Activated T-cell treated with anti-CD3 and anti-CD28 coated beads for 24 hours (primary cell): ENCODE measurements at places on chromosomes 1 and 21.

GRCh38 chr1:67571406-67571805 lies 113.6 kb upstream of the GADD45A start:
- no peak for DNase-seq

- no peak for DNase-seq
Measured at GRCh38 chr1:2610036-2610959, 22.5 kb downstream of the MMEL1 start.

GRCh38 chr1:43509007-43509739 lies 21.5 kb upstream of the PTPRF start:
- no peak for DNase-seq

DNA sequence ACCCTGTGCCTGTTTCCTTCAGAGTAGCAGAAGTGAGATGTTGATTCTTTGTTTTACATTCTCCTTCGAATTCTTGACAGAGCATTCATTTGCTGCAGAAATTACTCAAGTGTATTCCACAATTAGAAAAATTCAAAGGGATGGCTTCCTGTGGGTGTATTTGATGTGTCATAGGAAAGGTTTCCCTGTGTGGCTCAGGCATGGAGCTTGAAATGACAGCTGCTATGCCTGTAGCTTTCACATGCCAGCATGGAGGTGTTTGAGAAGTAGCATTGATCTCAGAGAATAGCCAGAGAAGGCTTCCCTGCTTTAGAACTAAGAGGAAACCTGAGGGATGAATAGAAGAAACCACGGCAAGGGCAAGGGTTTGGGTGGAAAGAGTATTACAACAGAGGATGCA lies 317.2 kb upstream of the DEPDC1 start:
- no peak for DNase-seq

GRCh38 chr1:39907528-39908453 lies 6.1 kb upstream of the MYCL start:
- DNase-seq, result no peak

DNA sequence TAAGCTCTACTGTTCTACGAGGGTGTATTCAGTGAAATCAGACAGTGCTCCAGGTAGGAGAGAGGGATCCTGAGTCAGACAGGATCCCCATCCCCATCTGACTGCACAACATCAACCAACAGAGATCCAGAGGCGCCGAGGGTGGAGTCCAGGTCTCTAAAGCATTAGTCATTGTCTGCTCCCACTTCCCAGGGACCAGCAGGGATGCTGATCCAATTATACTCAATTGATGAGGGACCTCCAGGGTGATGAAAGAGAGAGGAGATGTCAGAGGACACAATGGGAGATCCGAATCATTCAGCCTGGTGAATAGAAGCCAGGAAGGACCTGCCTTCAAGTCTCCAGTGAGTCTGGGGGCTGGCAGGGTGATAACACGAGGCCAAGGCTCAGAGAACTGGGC lies 39.5 kb upstream of the STMN1 start:
- DNase-seq, result no peak

- DNase-seq, result no peak
Measured at GRCh38 chr21:34671462-34671861, 2.7 kb downstream of the CLIC6 start.

GRCh38 chr1:10910681-10911489 lies 101.6 kb upstream of the TARDBP start:
- DNase-seq, result no peak

- DNase-seq, result no peak
Measured at GRCh38 chr1:203272633-203273205, 32.6 kb upstream of the BTG2 start.

GRCh38 chr1:18149027-18149641 lies 41.5 kb downstream of the IGSF21 start:
- no peak for DNase-seq

DNA sequence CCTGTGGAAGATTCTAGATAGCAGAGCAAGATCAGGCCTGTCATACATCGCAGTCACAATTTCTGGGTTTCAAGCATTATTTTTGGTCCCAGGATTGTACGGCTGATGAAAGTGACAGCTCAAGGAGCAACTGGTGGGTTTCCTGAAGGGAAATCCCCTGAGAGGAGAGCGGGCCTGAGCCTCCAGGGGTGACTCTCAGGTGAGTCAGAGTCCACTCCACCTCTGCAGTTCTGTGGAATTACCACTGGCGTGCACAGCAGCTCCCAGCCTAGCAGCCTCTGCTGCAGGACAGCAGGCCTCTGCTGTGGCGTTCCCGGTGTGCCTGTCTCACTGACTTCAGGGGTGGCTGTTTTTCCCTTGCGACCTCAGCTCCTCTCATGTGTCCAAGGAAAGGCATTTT lies 24.4 kb downstream of the SLC66A1 start:
- peak; percentile 57 for DNase-seq

DNA sequence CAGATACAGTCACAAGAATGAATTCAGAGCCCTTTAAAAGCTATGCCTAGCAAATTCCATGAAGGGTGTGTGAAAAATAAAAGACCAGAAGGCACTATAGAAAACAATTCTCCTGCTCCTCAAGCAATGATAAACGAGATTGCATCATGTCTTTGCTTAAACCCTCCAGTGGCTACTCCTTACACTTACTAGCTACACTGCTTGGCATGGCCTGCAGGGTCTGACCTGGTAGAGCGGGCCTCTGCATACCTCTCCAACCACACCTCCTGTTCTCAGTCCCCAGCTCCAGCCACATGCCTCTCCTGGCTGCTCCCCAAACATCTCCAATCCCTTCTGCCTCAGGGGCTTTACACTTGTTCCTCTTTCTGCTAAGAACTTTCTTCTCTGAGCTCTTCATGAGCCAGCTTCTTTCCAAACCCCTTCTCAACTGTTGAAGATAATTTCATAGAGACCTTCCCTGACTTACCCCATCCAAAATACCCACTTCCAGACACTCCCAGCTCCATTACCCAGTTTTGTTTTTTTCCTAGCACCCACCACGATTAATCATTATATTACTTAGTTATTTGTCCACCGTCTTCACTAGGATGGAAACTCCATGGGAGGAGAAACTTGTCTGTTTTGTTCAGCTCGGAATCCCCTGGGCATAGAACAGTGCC lies 11.2 kb upstream of the CREG1 start:
- DNase-seq, result no peak

DNA sequence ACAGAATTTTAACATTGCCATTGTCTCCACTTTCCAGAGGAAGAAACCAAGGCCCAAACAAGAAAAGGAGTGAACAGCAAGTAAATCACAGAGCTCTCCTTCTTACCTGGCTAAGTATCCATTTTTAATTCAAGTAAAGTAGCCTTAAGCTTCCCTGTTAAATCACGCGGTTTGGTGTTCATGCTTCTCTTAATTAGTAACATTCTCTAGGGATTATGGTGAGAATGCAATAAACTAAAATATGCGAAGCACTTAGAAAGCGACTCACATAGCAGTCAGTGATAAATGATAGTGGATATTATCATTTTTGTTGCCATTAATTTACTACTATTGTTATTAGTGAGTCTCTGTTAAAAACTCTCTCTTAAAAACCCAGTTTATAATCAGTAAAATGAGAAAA lies 630.5 kb upstream of the TMPRSS15 start:
- DNase-seq, result no peak

DNA sequence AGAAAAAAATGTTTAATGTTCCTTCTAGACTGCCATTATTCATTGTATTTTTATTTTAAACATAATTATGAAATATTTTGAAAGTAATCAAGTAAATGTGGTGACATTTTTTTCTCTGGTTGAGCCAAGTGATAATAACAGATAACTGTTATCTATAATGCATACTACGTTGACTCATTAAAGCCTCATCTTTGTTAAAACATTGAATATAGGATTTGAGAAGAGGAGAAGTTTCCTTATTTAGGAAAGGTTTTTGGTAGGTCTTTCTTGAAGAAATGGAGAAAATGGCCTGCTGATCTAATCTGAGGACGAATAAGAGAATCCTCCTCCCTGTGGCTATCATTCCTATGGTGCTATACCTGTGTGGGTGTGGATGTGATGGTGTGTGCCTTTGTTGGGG lies 89.0 kb downstream of the NFIA start:
- no peak for DNase-seq

- no peak for DNase-seq
Measured at GRCh38 chr1:154908937-154909336, 27.6 kb downstream of the PMVK start.

- DNase-seq, result no peak
Measured at GRCh38 chr1:214637125-214637524, 34.1 kb downstream of the CENPF start.

GRCh38 chr1:207910591-207911354 lies at the start of gene CD34:
CD34 (minus strand) TSS chr1:207911125; CDS start chr1:207911080, 45 bp downstream.
- no peak for DNase-seq

DNA sequence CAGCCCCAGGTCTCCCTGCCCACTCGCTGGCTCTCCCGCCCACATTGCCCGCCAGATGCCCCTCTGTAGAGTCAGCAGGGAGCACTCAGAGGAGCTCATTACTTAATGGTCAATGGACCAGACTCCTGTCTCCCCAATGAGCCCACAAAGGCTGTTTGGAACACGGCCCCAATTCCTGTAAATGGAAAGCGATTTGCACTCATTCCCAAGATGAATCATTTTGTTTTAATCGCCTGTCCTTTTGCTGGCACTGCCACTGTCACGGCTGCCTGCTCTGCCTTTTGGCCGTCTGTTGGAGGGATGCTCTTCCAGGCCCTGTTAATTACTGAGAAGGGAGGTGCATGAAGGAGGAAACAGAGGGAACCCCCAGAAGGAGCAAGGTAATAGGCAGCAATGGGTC lies 44.8 kb upstream of the ATP2B4 start:
- DNase-seq, result no peak

DNA sequence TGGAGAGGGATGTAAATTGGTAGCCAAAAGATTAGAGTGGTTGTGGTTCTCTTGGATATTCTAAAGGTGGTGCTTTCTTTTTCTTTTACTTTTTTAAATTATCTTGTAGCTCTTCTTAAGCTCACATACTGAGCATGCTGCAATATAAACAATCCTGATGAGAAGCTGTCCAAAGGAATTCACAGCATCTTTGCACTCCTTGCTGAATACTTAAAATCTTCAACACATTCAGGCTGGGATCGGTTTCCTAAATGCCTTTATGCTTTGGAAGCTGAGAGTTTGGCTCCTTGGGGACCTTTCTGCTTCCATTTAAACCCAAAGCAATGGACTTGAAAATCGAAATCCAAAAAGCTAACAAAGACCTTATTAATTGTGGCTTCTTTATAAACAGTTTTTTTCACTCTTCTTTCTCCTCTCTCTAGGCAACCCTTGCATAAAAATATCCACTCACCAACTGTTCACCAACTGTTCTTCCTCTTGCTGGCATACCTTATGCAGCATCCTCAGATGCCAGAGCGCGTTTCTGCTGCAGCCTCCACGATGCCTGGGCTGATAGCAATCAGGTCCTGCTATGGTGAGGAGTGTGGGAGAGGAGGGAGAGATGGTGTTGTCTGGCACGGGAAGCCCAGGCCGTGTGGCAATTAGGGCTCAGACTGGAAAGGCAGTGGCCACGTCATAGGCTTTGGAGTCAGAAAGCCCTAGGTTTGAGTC lies 535.8 kb upstream of the DAB1 start:
- no peak for DNase-seq

DNA sequence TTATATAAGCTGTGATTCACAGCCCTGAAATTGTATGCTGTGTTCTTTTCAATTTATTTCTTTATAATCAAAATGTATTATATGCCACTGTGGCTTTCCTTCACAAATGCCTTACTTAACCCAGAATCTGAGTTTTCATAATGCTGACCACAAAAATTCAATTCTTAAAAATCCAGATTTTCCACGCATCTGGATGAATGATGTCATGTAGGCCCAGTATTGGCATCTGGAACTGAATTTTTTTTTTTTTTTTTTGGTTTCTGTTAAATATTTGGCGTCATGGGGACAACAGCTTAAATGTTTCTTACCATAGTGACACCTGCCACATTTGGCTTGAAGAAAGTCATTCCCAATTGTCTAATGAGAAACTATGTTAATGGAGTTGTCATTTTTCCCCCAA lies 296.8 kb downstream of the TM2D1 start:
- DNase-seq, result no peak

- no peak for DNase-seq
Measured at GRCh38 chr1:3248155-3249141, 179.4 kb downstream of the PRDM16 start.

DNA sequence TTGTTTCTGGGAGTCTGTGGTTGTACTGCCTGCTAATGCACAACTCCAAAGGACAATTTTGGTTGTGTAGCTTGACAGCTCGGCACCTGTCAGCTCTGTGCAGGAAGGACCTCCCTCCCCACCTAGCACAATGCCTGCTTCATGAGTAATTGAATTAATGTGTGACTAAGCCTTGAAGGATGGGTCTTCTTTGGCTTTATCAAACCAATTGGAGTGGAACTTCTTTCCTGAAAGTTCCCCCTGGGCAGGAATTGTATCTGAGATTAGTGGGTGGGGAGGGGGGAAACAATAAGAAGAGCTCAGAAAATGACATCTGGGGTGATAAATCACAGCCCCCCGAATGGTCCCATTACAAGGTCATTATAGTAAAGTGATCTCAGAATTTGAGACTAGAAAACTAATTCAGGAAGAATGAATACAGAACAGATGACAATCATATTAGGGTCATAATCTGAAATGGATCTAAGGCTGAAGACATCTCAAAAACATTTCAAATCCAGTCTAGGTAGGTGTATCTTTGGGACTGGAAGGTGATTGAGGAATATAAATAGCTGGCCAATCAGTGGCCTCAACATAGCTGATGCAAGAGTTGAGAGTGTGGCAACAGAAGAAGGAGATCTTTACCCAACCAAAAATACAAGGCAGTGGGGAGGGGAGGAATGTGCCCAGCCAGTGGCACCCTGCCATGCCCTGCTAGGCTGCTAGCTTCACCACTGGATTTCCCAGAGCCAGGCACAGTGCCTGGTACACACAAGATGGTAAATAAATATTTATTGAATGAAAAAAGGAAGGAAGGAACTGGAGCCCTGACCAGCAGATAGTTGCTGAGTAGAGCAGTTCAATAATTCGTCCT lies 10.1 kb upstream of the SESN2 start:
- no peak for DNase-seq
